Esophagus squamous epithelium (tissue), 5 donors: ENCODE measurements at places on chromosomes 1 and 21.

GRCh38 chr1:41766041-41766440, 152.7 kb downstream of the HIVEP3 start:
- DNase-seq = no peak

- DNase-seq = no peak
Observed at GRCh38 chr1:209627027-209627731, 25.0 kb downstream of the LAMB3 start.

- DNase-seq = no peak
Observed at GRCh38 chr1:240151136-240151735, 59.6 kb downstream of the FMN2 start.

- no peak for DNase-seq
Observed at GRCh38 chr1:223358826-223359225, 5.2 kb downstream of the SUSD4 start.

DNA sequence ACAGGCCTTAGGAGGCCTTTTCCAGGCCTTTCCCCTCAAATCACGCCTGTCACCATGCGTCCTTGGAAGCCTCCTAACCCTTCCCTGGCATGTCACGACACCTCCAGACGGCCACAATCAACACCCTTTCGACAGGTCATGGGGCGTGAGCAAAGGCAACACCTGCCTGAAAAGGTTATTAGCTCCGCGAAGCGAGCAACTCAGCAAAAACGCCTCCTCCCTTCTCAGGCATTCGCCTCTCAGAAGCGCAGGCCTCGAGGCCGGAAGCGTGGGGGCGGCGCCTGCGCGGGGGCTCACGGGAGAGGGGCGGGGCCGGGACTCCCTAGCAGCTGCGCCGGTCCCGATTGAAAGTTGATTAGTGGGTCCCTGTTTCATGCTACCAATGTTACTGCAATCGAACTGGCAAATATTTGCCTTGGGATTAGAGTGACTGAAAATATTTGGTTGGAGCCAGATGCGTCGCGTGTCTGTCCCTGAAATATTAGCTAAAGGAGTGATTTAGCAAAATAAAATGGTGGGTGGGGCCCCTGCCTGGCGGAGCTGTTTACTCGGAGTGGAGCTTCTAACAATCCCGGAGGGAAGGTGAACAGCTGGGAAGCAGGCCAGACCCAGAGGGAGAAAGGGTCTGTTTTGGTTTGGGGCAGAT, 44.9 kb downstream of the GFI1 start:
- DNase-seq = no peak
